ENCODE measurements at places on chromosomes 6 and 20.

- DNase-seq: no peak
Measured at GRCh38 chr6:93008375-93008774, 411.0 kb downstream of the EPHA7 start.

- DNase-seq: no peak
Measured at GRCh38 chr20:32524829-32525501, 60.2 kb downstream of the NOL4L start.

- no peak for DNase-seq
Measured at GRCh38 chr6:25064006-25064405, 128.2 kb upstream of the RIPOR2 start.

- no peak for DNase-seq
Measured at GRCh38 chr6:128731249-128732165, 151.4 kb upstream of the LAMA2 start.

- DNase-seq: no peak
Measured at GRCh38 chr20:35237486-35237885, 11.0 kb downstream of the MMP24 start.
